Left ventricle myocardium inferior (tissue), 1 donor: ENCODE measurements at places on chromosomes 12 and 14. TPM values are rescaled to one million over a fixed set of nuclear protein-coding genes. Genes with fewer than 3 reads are reported as not detected.
A peak's percentile ranks its signal among the peaks of the same experiment; 100 is the strongest.

GRCh38 chr14:68458840-68459469, 333.9 kb downstream of the ZFP36L1 start:
- H3K4me3 ChIP-seq = no peak overlapping the region
- peaks cover 22% of the 10 kb centered on the region for H3K4me1 ChIP-seq
- peak; percentile 45 for DNase-seq
- H3K27ac ChIP-seq = peak overlapping the region; percentile 62
- H3K36me3 ChIP-seq = no peaks in the 10 kb centered on the region

The NEUROD4 gene
- not detected for total RNA-seq

GRCh38 chr12:119235197-119235751, 56.5 kb downstream of the HSPB8 start:
- no peaks in the 10 kb centered on the region for H3K27me3 ChIP-seq
- no peaks in the 10 kb centered on the region for H3K36me3 ChIP-seq
- peaks cover 8% of the 10 kb centered on the region for H3K4me1 ChIP-seq
- H3K27ac ChIP-seq = no peak overlapping the region
- no peak for DNase-seq

- H3K27me3 ChIP-seq = peaks cover 3% of the 10 kb centered on the region
- DNase-seq = no peak
- no peak overlapping the region for H3K27ac ChIP-seq
- H3K4me3 ChIP-seq = no peak overlapping the region
- H3K36me3 ChIP-seq = no peaks in the 10 kb centered on the region
- H3K4me1 ChIP-seq = no peaks in the 10 kb centered on the region
These were observed 18.3 kb downstream of the BMP4 start for GRCh38 chr14:53938136-53938837.

DNA sequence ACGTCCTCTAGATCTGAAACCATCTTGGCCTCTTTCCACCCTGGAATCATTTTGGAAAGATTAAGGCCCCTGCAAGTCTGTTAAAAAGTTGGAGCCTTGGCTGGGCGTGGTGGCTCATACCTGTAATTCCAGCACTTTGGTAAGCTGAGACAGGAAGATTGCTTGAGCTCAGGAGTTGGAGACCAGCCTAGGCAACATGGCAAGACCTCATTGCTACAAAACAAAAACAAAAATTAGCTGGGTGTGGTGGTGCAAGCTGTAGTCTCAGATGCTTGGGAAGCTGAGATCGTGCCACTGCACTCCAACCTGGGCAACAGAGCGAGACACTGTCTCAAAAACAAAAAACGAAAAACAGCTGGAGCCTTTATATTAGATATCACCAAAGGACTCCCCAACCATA, 10.9 kb upstream of the ABCD4 start:
- H3K27me3 ChIP-seq = no peaks in the 10 kb centered on the region
- DNase-seq = no peak
- H3K27ac ChIP-seq = no peak overlapping the region
- H3K4me3 ChIP-seq = no peak overlapping the region
- H3K4me1 ChIP-seq = no peaks in the 10 kb centered on the region
- no peaks in the 10 kb centered on the region for H3K36me3 ChIP-seq

- peaks cover 33% of the 10 kb centered on the region for H3K4me1 ChIP-seq
- DNase-seq = no peak
- H3K27ac ChIP-seq = peak overlapping the region; percentile 52
- H3K4me3 ChIP-seq = no peak overlapping the region
These were observed 157.8 kb upstream of the NUDT4 start for GRCh38 chr12:93219947-93220346.

GRCh38 chr14:52977798-52978197, 26.9 kb upstream of the FERMT2 start:
- H3K4me1 ChIP-seq = peaks cover 5% of the 10 kb centered on the region
- DNase-seq = no peak
- no peak overlapping the region for H3K27ac ChIP-seq

The CACNA1C gene
- total RNA-seq = 137 TPM

GRCh38 chr12:11650286-11651281, 1.1 kb downstream of the ETV6 start:
- peak overlapping the region; percentile 99 for H3K27ac ChIP-seq
- H3K27me3 ChIP-seq = no peaks in the 10 kb centered on the region
- no peak for DNase-seq
- H3K36me3 ChIP-seq = no peaks in the 10 kb centered on the region
- peak overlapping the region; percentile 86 for H3K4me3 ChIP-seq
- peaks cover 61% of the 10 kb centered on the region for H3K4me1 ChIP-seq

- no peak for DNase-seq
- peaks cover 7% of the 10 kb centered on the region for H3K4me1 ChIP-seq
- no peak overlapping the region for H3K4me3 ChIP-seq
- H3K36me3 ChIP-seq = no peaks in the 10 kb centered on the region
These were observed 14.0 kb downstream of the SMCO2 start for GRCh38 chr12:27460471-27460978.

GRCh38 chr12:86186449-86186848, 69.7 kb downstream of the MGAT4C start:
- H3K4me1 ChIP-seq = no peaks in the 10 kb centered on the region
- no peaks in the 10 kb centered on the region for H3K36me3 ChIP-seq
- DNase-seq = no peak
- H3K27ac ChIP-seq = no peak overlapping the region

- H3K4me1 ChIP-seq = peaks cover 30% of the 10 kb centered on the region
- no peak overlapping the region for H3K4me3 ChIP-seq
- H3K36me3 ChIP-seq = no peaks in the 10 kb centered on the region
- peaks cover 100% of the 10 kb centered on the region for H3K27me3 ChIP-seq
- no peak overlapping the region for H3K27ac ChIP-seq
- no peak for DNase-seq
These were observed 4.5 kb downstream of the HOXC10 start for GRCh38 chr12:53989227-53990113.

- peak within 1 kb of the TSS; percentile 96 for H3K4me3 ChIP-seq
- H3K36me3 ChIP-seq = no peaks in the 10 kb centered on the region
- DNase-seq = no peak
- no peaks in the 10 kb centered on the region for H3K27me3 ChIP-seq
These were observed at the start of gene SH2B3 for GRCh38 chr12:111405859-111406473. TSS of gene SH2B3 (plus strand) at chr12:111405923. CDS start at chr12:111418146, 12,223 bp downstream.

- H3K27me3 ChIP-seq = peaks cover 29% of the 10 kb centered on the region
- DNase-seq = no peak
- H3K36me3 ChIP-seq = no peaks in the 10 kb centered on the region
- H3K4me3 ChIP-seq = no peak overlapping the region
- peaks cover 5% of the 10 kb centered on the region for H3K4me1 ChIP-seq
These were observed 16.2 kb upstream of the KRT7 start for GRCh38 chr12:52216807-52217206.

GRCh38 chr14:55968741-55969140, 149.5 kb upstream of the PELI2 start:
- no peak for DNase-seq
- no peak overlapping the region for H3K4me3 ChIP-seq
- no peaks in the 10 kb centered on the region for H3K27me3 ChIP-seq
- no peaks in the 10 kb centered on the region for H3K4me1 ChIP-seq

The MEG3 gene
- total RNA-seq = 17.5 TPM

DNA sequence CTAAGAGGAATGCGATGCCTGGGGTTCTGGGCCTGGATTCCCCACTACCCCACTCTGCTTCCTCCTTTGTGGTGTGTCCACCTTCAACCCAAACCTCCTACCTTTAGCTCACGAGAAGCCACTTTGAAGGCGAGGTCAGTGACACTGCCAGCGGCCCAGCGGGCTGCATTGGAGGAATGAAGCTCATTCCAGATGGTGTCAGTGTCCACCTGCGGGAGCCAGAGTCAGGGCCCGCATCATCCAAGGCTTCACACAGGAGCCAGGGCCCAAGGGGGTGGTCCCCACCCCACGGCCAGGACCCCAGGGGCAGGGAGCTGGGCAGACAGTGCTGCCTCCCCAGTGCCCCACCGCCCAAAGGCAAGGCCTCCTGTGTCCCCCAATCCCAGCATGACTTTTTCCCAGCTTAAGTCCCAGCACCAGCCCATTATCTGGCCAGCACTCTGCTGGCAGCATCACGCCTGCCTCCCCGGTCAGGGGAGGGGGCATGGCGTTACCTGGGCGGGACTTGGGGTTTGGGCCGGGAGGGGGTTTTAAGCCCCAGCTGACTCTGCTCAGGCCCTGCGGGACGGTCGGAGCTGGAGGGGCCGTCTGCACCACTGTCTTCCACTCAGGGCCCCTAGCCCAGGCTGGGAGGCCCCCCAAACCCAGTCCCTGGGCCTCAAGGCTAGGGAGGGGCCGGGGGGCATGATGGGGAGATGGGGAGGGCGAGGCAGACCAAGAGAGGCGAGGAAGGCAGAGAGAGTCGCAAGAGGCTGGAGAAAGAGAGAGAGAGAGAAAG, 16.9 kb downstream of the SLC48A1 start:
- no peak overlapping the region for H3K4me3 ChIP-seq

DNA sequence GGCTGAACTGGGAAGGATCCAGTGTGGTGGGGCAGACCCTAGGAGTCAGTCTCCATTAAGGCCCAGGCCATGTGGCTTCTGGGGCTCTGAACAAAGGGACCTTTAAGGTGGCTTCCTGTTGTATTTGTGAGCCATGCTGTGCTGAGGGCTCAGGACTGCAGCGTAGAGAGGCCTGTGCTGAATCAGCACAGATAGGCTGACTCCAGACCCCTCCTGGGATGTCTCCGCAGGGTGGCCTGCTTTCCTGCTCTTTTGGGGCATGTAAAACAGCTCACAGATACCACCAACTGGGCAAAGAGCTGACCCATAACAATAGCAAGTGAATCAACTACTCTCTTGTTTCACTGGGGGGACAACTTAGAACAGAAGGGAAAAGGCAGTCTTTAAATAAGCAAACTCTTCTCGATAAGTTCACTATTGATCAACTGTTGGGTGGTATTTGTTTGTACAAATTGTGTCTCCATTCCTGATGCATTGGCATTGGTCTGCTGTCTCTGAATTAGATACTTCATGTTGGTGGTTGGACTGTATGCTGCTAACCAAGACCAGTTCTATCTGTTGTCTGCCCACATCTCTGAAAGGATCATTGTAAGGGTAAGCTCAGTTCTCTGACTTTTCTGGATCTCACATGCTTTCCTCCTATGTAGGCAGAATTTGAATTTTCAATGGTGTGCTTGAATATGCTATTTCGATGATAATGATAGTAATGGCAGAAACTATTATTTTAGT, 71.8 kb downstream of the MYRFL start:
- no peaks in the 10 kb centered on the region for H3K36me3 ChIP-seq
- H3K4me3 ChIP-seq = no peak overlapping the region
- no peak overlapping the region for H3K27ac ChIP-seq
- DNase-seq = no peak

- no peak overlapping the region for H3K4me3 ChIP-seq
- H3K27me3 ChIP-seq = no peaks in the 10 kb centered on the region
- no peaks in the 10 kb centered on the region for H3K4me1 ChIP-seq
These were observed 341.2 kb upstream of the MGAT4C start for GRCh38 chr12:86597431-86597830.

DNA sequence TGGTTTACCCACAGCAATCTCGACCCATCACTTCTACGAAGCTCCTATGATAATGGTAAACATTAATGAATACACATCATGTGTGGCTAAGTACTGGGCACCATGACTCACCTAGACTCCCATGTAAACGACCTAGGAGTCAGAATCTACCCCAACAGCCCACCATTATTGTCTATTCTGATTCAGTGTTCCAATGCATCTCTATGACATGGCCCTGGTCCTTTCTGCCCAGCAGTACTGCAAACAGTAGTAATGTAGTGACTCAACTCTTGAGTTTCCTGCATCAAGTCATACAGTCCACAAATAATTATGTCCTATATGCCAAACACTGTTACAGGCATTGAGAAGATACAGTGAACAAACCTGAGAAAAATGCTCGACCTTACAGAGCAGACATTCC, 14.6 kb downstream of the GTF2A1 start:
- H3K4me3 ChIP-seq = no peak overlapping the region
- peaks cover 41% of the 10 kb centered on the region for H3K36me3 ChIP-seq
- peak overlapping the region; percentile 57 for H3K27ac ChIP-seq
- H3K27me3 ChIP-seq = no peaks in the 10 kb centered on the region

The PAH gene
- not detected for total RNA-seq

The VRTN gene
- total RNA-seq = not detected

DNA sequence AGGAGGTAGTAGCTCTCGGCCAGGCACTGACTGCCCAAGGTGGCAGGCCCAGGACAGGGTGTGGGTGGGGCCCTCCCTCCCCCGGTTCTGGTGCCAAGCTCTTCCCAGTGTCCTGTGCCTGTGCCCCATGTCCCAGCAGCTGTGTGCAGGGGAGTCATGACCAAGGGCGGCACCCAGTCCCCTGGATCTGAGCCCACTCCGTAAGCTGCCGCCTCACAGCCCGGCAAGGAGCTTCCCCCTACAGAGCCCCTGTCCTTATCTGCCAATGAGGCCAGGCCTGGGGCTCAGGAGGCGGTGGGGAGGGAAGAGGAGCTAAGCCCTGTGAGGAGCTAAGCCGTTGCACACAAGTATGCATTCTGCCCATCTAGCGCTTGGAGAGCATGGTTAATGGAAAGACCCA, 5.6 kb upstream of the C14orf180 start:
- peak; percentile 39 for DNase-seq
- H3K36me3 ChIP-seq = no peaks in the 10 kb centered on the region
- H3K4me3 ChIP-seq = no peak overlapping the region
- H3K27me3 ChIP-seq = peaks cover 80% of the 10 kb centered on the region
- peaks cover 40% of the 10 kb centered on the region for H3K4me1 ChIP-seq

The INSM2 gene
- total RNA-seq = not detected

The CBLN3 gene
- total RNA-seq = 0.55 TPM

DNA sequence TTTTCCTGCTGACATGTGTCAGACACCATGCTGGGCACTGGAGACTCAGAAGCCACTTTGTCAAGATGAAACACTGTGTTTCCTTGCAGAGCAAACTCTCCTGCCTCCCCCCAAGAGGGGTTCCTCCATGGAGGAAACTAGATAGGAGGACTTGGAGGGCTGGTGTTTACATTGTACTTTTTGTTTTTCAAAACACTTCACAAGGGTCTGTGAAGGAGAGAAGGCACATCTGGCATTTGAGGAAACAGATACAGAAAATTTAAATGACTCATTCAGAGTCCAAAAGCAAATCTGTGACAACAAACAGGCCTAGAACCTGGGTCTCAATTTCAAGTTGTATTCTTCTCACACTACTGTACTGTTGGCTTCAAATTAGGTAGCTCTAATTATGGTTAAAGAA, 6.7 kb upstream of the CDKL1 start:
- no peak overlapping the region for H3K27ac ChIP-seq
- no peaks in the 10 kb centered on the region for H3K36me3 ChIP-seq
- H3K4me3 ChIP-seq = no peak overlapping the region
